CD4-positive, alpha-beta memory T cell (primary cell): ENCODE measurements at places on chromosomes 12 and 14. TPM values are rescaled to one million over a fixed set of nuclear protein-coding genes. Genes with fewer than 3 reads are reported as not detected.

The PGF gene
- not detected for total RNA-seq

The OR10G2 gene
- total RNA-seq = not detected

The NELL2 gene
- 233 TPM for total RNA-seq

The CCDC177 gene
- total RNA-seq = not detected

The RFLNA gene
- not detected for total RNA-seq

The TAS2R9 gene
- not detected for total RNA-seq

The RPL10L gene
- total RNA-seq = not detected

The SLC6A15 gene
- not detected for total RNA-seq

The FIGNL2 gene
- 1.5 TPM for total RNA-seq

The ENO2 gene
- 187 TPM for total RNA-seq

The SYNJ2BP gene
- 17.0 TPM for total RNA-seq

The KRT73 gene
- total RNA-seq = 5.7 TPM

The DDN gene
- not detected for total RNA-seq

The INSM2 gene
- total RNA-seq = not detected

- no peak for DNase-seq
- H3K4me3 ChIP-seq = no peak overlapping the region
- peak overlapping the region; percentile 7 for H3K27ac ChIP-seq
- H3K27me3 ChIP-seq = no peaks in the 10 kb centered on the region
Observed at GRCh38 chr12:132872975-132873421, 14.4 kb downstream of the CHFR start.

GRCh38 chr12:65594409-65594808 is 229.9 kb upstream of the HMGA2 start:
- no peaks in the 10 kb centered on the region for H3K27me3 ChIP-seq
- no peak for DNase-seq
- no peak overlapping the region for H3K27ac ChIP-seq
- H3K4me1 ChIP-seq = no peaks in the 10 kb centered on the region

GRCh38 chr12:26800858-26801257 is 32.1 kb downstream of the ITPR2 start:
- no peak overlapping the region for H3K27ac ChIP-seq
- DNase-seq = no peak
- H3K36me3 ChIP-seq = no peaks in the 10 kb centered on the region
- peaks cover 4% of the 10 kb centered on the region for H3K4me1 ChIP-seq
- no peak overlapping the region for H3K4me3 ChIP-seq

DNA sequence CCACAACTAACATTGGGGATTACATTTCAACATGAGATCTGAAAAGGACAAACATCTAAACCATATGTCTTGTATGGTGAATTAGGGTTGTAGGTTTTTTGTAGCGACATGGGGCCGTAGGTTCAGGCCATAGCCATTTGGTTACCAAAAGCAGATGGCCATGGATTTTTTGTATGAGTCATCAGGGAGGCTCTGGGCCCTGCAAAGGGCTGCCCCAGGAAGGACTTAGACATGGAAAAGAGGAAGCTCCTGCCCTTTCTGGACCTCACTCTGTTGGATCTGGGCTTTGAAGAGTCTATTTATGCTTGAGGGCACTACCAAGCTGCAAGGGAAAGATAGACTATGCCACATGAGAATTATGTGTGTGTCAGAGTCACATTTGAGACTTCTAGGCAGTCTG is 89.3 kb upstream of the DHRS4 start:
- no peak for DNase-seq
- no peaks in the 10 kb centered on the region for H3K4me1 ChIP-seq
- H3K36me3 ChIP-seq = no peaks in the 10 kb centered on the region
- no peak overlapping the region for H3K4me3 ChIP-seq

- no peak for DNase-seq
- no peak overlapping the region for H3K4me3 ChIP-seq
- H3K27me3 ChIP-seq = no peaks in the 10 kb centered on the region
- H3K36me3 ChIP-seq = no peaks in the 10 kb centered on the region
Observed at GRCh38 chr14:58138714-58139482, 13.1 kb downstream of the ARMH4 start.

- H3K36me3 ChIP-seq = peaks cover 12% of the 10 kb centered on the region
- H3K27me3 ChIP-seq = no peaks in the 10 kb centered on the region
Observed at GRCh38 chr12:132578826-132579225, 31.6 kb downstream of the LRCOL1 start.

- no peaks in the 10 kb centered on the region for H3K27me3 ChIP-seq
- no peak for DNase-seq
- H3K27ac ChIP-seq = no peak overlapping the region
- no peaks in the 10 kb centered on the region for H3K36me3 ChIP-seq
Observed at GRCh38 chr12:58106195-58106594, 164.8 kb downstream of the ATP23 start.

GRCh38 chr12:20455001-20455706 is 86.8 kb downstream of the PDE3A start:
- no peaks in the 10 kb centered on the region for H3K36me3 ChIP-seq
- no peaks in the 10 kb centered on the region for H3K27me3 ChIP-seq
- H3K27ac ChIP-seq = no peak overlapping the region
- no peaks in the 10 kb centered on the region for H3K4me1 ChIP-seq
- no peak for DNase-seq
- H3K4me3 ChIP-seq = no peak overlapping the region

- H3K36me3 ChIP-seq = no peaks in the 10 kb centered on the region
- DNase-seq = no peak
- H3K27me3 ChIP-seq = no peaks in the 10 kb centered on the region
Observed at GRCh38 chr12:129215556-129215955, 362.3 kb downstream of the GLT1D1 start.

- H3K4me3 ChIP-seq = no peak overlapping the region
- no peaks in the 10 kb centered on the region for H3K27me3 ChIP-seq
- H3K4me1 ChIP-seq = no peaks in the 10 kb centered on the region
- H3K36me3 ChIP-seq = no peaks in the 10 kb centered on the region
Observed at GRCh38 chr12:113144806-113145205, 4.7 kb upstream of the CFAP73 start.

DNA sequence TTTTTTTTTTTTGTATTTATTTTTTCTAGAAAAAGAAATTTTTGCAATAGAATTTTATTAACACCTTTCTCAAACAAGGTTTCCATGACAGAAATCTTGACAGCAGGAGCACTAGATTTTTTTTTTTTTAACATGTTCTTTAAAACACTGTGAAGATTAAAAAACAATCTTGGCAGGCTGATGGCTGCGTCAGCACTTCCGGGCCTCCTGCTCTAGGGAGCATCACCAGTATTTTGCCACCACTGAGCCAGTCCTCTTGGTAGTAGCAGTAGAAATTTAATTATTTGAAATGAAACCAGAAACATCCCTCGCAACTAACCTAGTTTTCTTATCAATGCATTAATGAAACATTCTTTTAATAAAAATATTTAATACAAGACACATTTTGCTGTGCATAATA is 99.6 kb downstream of the APAF1 start:
- no peak overlapping the region for H3K4me3 ChIP-seq
- H3K36me3 ChIP-seq = no peaks in the 10 kb centered on the region
- H3K27me3 ChIP-seq = no peaks in the 10 kb centered on the region
- H3K4me1 ChIP-seq = peaks cover 20% of the 10 kb centered on the region

- H3K27ac ChIP-seq = no peak overlapping the region
- no peak overlapping the region for H3K4me3 ChIP-seq
- no peaks in the 10 kb centered on the region for H3K36me3 ChIP-seq
- no peaks in the 10 kb centered on the region for H3K4me1 ChIP-seq
- no peak for DNase-seq
Observed at GRCh38 chr12:12083688-12084087, 12.9 kb downstream of the BCL2L14 start.

GRCh38 chr14:51056421-51056820 is 38.5 kb downstream of the TRIM9 start:
- no peak for DNase-seq
- no peak overlapping the region for H3K4me3 ChIP-seq
- no peaks in the 10 kb centered on the region for H3K27me3 ChIP-seq

GRCh38 chr14:61516964-61517653 is 178.2 kb upstream of the HIF1A start:
- no peak overlapping the region for H3K27ac ChIP-seq
- H3K36me3 ChIP-seq = peaks cover 28% of the 10 kb centered on the region
- H3K4me3 ChIP-seq = no peak overlapping the region

DNA sequence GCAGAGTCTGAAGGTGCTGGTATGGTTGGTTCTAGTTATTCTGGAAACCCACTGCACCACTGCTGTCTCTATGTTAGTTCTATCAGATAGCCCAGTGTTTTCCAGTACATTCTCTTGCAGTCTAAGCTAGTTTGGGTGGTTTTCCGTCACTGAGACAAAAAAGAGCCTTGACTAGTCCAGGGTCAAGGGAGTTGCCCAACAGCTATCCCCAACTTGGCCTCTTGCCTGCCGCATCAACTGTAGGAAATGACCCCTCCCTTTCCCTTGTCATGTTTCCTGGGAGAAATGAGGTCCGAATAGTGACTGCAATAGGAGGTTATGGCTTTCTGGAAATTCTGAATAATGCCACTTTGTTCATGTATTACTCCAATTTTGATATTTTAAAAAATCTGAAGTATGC is 160.4 kb downstream of the EFCAB11 start:
- no peaks in the 10 kb centered on the region for H3K27me3 ChIP-seq
- DNase-seq = no peak
- no peak overlapping the region for H3K4me3 ChIP-seq

- H3K27me3 ChIP-seq = no peaks in the 10 kb centered on the region
- peaks cover 13% of the 10 kb centered on the region for H3K4me1 ChIP-seq
- no peak overlapping the region for H3K4me3 ChIP-seq
- H3K27ac ChIP-seq = no peak overlapping the region
Observed at GRCh38 chr12:96302687-96303310, 97.4 kb downstream of the CDK17 start.

GRCh38 chr14:32329146-32329545 is at the start of gene AKAP6:
TSS of gene AKAP6 (plus strand) at chr14:32329298. CDS start at chr14:32433494, 104,196 bp downstream.
- DNase-seq = no peak
- H3K4me3 ChIP-seq = no peak within 1 kb of the TSS
- H3K36me3 ChIP-seq = no peaks in the 10 kb centered on the region
- no peaks in the 10 kb centered on the region for H3K27me3 ChIP-seq
- H3K27ac ChIP-seq = no peak within 1 kb of the TSS
- H3K4me1 ChIP-seq = no peaks in the 10 kb centered on the region

DNA sequence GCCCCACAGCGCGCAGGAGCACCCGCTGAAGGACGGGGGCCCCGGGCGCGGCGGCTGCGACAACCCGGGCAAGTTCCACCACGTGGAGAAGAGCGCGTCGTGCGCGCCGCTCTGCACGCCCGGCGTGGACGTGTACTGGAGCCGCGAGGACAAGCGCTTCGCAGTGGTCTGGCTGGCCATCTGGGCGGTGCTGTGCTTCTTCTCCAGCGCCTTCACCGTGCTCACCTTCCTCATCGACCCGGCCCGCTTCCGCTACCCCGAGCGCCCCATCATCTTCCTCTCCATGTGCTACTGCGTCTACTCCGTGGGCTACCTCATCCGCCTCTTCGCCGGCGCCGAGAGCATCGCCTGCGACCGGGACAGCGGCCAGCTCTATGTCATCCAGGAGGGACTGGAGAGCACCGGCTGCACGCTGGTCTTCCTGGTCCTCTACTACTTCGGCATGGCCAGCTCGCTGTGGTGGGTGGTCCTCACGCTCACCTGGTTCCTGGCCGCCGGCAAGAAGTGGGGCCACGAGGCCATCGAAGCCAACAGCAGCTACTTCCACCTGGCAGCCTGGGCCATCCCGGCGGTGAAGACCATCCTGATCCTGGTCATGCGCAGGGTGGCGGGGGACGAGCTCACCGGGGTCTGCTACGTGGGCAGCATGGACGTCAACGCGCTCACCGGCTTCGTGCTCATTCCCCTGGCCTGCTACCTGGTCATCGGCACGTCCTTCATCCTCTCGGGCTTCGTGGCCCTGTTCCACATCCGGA is 1.4 kb downstream of the FZD10 start:
- no peak for DNase-seq
- no peak overlapping the region for H3K27ac ChIP-seq
- H3K27me3 ChIP-seq = no peaks in the 10 kb centered on the region
- H3K4me3 ChIP-seq = no peak overlapping the region

GRCh38 chr14:72560331-72560730 is 333.6 kb downstream of the DPF3 start:
- no peaks in the 10 kb centered on the region for H3K36me3 ChIP-seq
- no peaks in the 10 kb centered on the region for H3K4me1 ChIP-seq
- no peak overlapping the region for H3K27ac ChIP-seq
- H3K27me3 ChIP-seq = no peaks in the 10 kb centered on the region
- no peak overlapping the region for H3K4me3 ChIP-seq
- DNase-seq = no peak

DNA sequence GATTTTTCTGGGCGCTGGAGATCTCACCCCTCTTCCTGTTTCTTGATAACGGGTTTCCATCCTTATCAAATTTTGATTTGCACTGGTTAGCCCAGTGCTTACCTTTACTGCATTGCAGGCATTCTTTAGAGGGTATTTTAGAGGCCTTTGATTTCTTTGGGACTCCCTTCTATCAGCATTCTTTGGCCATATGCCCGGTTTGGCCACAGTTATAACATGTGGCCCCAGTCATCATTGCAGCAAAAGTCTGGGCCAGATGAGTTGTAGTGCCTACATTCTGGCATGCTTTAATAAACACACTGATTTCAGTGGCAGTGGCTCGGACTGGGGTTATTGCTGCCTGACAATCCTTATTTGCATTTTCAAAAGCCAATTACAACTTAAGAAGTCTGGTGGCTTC is 82.3 kb downstream of the KCNMB4 start:
- H3K4me1 ChIP-seq = no peaks in the 10 kb centered on the region
- no peaks in the 10 kb centered on the region for H3K36me3 ChIP-seq
- H3K27ac ChIP-seq = no peak overlapping the region

- H3K27me3 ChIP-seq = peaks cover 9% of the 10 kb centered on the region
- H3K4me3 ChIP-seq = no peak overlapping the region
- no peak for DNase-seq
- no peaks in the 10 kb centered on the region for H3K36me3 ChIP-seq
Observed at GRCh38 chr14:36268121-36268520, 52.3 kb downstream of the MBIP start.

GRCh38 chr14:77220246-77221017 is 38.8 kb downstream of the TMEM63C start:
- H3K36me3 ChIP-seq = no peaks in the 10 kb centered on the region
- no peak overlapping the region for H3K27ac ChIP-seq
- no peak for DNase-seq

DNA sequence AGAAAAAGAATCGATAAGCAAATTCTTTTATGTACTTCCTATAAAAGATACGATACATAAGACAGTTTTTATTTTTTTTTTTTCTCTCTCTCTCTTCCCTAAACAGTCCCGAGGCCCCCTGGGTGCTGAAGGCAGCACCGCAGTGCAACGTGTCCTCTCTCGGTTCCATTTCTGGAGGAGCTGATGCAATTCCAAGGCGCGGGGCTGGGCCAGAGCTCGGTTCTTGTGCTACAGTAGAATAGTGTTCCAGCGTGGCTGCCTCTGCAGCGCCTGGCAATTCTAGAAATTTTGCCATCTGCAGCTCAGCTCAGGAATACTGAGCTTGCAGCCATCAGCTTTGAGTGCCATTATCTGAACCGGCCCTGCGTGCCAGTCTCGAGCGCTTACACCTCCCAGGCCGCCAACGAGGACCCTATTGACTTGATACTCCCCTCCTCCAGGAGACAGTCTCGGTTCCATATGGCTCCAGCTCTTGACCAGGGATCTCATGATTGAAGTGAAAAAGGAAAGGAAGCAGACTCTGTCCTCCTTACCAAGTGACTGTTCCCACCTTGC is 630 bp downstream of the ALDH1L2 start:
- no peak overlapping the region for H3K4me3 ChIP-seq
- peaks cover 7% of the 10 kb centered on the region for H3K4me1 ChIP-seq
- no peak overlapping the region for H3K27ac ChIP-seq
- peaks cover 7% of the 10 kb centered on the region for H3K27me3 ChIP-seq
- DNase-seq = no peak
